ENCODE measurements at places on chromosomes 4 and X.

DNA sequence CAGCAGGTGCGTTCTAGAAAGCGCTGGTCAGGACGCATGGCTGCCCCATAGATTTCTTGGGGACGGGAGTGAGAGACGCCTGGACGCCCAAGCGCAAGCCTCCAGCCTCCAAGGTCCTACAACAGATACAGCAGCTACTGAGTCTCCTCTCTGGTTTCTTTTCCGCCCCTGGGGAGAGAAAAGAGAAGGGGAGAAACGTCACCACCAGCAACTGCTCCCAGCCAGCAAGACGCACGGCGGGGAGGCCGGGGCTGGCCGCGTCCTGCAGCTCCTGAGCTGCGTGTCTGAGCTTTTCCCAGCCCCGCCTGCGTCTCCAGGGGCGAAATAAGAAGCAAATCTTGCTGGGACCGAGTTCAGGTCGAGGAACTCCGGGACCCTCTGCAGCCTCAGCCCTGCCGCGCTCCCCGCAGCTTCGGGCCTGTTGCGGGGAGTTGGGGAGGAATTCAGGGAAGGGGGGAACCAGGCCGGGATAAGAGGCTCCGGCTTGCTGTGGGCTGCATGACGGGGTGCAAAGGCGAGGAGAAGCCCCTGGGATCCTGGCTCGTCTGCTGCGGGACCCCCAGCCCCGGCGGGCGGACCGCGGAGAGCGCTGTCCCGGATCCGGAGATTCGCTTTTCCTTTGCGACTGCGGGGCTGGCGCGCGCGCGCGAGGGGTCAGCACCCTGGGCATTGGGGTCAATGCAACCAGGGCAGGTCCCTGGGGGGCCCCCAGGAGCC is 6.8 kb upstream of the SHOX start:
- DNase-seq: no peak

DNA sequence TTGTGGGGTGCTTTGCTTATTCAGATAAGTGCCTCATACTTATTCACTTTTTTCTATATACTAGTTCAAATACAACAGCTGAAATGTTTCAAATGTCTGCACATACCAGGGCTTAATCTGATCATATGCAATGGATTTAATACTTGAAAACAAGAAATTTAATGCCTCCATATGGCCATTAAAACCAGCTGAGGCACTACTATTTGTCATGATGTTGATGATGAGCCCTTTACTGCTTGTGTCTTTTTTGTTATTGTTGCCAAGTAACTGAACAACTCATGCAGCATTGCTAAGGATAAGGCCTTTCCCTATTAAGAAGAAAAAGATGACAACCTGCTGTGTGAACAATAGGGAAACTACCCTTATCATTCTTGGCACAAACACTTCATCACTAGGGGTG is 52.5 kb downstream of the MAGEB10 start:
- no peak for DNase-seq

DNA sequence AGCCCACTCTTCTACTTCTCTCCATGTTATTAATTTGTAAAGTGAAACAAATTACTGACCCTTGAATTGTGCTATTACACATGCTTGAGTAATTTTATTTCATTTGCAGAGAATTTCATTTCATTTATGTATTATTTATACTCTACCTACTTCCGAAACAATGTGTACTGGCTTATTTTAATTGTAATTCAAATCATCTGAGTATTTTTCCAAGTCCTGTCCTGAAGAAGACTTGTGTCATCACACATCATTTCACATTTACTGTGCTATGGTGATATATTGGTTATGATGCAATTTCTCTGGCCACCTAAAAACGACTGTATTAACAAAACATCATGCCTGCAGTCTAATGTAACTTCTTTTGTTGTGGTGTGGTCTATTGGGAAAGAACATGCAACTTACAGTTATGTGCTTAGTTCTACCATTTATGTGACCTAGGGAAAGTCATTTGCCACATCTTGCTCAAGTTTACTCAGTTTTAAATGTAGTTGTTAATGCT is 384.5 kb downstream of the RPA4 start:
- no peak for DNase-seq

DNA sequence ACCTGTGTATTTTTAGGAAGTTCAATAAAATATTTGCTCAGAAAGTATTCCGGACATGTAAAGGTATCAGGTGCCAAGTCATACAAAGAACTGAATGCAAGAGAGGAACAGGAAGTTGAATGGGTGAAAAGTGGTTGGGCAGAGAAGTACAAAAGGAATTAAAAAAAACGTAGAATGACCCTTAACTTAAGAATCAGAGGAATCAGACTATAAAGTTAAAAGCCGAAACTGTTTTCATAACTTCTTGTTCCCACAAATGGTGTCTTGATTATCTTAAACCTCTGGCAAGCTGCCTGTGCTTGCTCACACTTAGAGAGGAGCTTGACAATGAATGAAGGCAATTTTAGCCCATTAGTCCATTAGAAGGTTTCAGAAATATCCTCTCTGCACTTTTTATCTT is 81.6 kb upstream of the HHIP start:
- DNase-seq: no peak

DNA sequence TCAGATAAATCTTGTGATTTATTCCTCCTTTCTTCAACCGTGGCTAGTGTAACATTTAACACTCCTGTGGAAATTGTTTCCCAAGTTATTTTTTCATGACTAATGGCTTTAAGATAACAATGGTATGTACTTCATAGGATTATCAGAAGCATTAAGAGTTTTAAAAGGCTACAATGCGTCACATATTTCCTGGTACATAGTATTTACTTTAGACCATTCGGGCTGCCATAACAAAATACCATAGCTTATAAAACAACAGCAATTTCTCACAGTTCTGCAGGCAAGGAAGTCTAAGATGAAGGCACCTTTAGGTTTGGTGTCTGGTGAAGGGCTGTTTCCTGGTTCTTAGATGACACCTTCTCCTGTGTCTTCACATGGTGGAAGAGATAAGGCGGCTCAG is 158.6 kb downstream of the PAPSS1 start:
- no peak for DNase-seq

Data from stimulated activated CD8-positive, alpha-beta memory T cell treated with anti-CD3 and anti-CD28 coated beads, Interleukin-15, amount 100 ng/mL, for 4 hours (primary cell).